Esophagus muscularis mucosa (tissue), 4 donors: ENCODE measurements at places on chromosomes 11 and 22. TPM values are rescaled to one million over a fixed set of nuclear protein-coding genes. Genes with fewer than 3 reads are reported as not detected.

DNA sequence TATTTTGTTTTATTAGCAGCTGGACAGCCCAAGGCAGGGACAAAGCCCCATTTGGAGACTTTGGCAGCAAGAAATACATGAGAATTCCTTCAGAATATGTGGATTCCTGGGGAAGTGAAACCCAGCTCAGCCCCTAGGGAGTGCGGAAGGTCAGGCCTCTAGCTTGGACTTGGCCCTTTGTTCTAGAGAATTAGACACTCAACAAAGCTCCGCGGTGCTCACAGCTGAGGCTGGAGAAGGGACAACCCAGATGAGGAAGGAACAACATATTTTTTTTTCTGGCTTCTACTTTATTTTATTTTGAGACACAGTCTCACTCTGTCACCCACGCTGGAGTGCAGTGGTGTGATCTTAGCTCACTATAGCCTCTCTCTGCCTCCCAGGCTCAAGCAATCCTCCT lies 44.7 kb upstream of the SEPTIN5 start:
- H3K27ac ChIP-seq, result no peak overlapping the region
- H3K4me3 ChIP-seq, result no peak overlapping the region
- no peak for DNase-seq

The LRP5 gene
- total RNA-seq, result 47.3 TPM

DNA sequence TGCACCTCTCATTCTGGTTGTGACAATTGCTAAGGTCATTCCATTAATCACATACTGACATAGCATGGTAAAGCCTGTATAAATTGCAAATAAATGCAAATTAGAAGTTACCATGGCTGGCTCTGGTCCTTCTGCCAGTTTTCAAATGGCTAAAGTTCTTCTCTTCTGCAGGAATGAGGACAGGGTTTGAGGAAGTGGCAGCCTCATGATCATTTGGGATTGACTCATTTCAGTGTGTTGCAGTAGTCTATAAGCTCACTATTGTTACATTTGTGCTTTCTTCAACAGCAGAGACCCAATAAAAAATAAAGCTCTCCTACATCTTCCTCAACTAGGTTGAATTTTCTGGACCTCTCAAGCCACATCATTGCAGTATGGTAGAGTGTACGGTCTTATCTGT lies 60.3 kb downstream of the NECTIN1 start:
- H3K27me3 ChIP-seq, result no peaks in the 10 kb centered on the region
- H3K36me3 ChIP-seq, result peaks cover 12% of the 10 kb centered on the region
- peaks cover 34% of the 10 kb centered on the region for H3K4me1 ChIP-seq
- no peak overlapping the region for H3K4me3 ChIP-seq

- no peaks in the 10 kb centered on the region for H3K36me3 ChIP-seq
- DNase-seq, result no peak
- no peak overlapping the region for H3K4me3 ChIP-seq
- no peaks in the 10 kb centered on the region for H3K4me1 ChIP-seq
- no peak overlapping the region for H3K27ac ChIP-seq
Measured at GRCh38 chr22:49525801-49526535, 301.7 kb downstream of the BRD1 start.

The RAPSN gene
- total RNA-seq, result 1.4 TPM

The DTX4 gene
- 8.8 TPM for total RNA-seq

DNA sequence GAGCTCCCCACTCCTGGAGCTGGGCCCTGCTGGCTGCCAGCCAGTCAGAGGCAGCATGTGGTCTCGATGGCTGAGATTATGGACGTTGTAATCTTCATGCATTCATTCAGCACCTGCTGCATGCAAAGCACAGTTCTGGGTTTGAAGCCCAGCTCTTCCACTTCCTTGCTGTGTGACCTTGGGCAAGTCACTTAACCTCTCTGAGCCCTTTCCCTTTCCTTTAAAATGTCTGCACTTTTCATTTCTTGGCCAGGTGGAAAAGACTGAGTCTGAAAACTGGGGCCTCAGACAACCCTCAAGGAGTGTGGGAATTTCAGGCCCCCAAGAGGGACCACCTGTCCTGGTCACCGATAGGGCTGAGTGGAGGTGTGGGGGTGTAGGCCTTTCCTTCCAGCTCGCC lies 24.6 kb upstream of the MYEOV start:
- no peaks in the 10 kb centered on the region for H3K27me3 ChIP-seq
- H3K27ac ChIP-seq, result no peak overlapping the region
- no peaks in the 10 kb centered on the region for H3K4me1 ChIP-seq
- no peaks in the 10 kb centered on the region for H3K36me3 ChIP-seq
- H3K4me3 ChIP-seq, result no peak overlapping the region
- DNase-seq, result no peak

- DNase-seq, result no peak
- H3K4me3 ChIP-seq, result no peak overlapping the region
- H3K27ac ChIP-seq, result no peak overlapping the region
- no peaks in the 10 kb centered on the region for H3K4me1 ChIP-seq
- H3K27me3 ChIP-seq, result no peaks in the 10 kb centered on the region
- no peaks in the 10 kb centered on the region for H3K36me3 ChIP-seq
Measured at GRCh38 chr11:4459500-4459899, 10.4 kb downstream of the OR52K2 start.

DNA sequence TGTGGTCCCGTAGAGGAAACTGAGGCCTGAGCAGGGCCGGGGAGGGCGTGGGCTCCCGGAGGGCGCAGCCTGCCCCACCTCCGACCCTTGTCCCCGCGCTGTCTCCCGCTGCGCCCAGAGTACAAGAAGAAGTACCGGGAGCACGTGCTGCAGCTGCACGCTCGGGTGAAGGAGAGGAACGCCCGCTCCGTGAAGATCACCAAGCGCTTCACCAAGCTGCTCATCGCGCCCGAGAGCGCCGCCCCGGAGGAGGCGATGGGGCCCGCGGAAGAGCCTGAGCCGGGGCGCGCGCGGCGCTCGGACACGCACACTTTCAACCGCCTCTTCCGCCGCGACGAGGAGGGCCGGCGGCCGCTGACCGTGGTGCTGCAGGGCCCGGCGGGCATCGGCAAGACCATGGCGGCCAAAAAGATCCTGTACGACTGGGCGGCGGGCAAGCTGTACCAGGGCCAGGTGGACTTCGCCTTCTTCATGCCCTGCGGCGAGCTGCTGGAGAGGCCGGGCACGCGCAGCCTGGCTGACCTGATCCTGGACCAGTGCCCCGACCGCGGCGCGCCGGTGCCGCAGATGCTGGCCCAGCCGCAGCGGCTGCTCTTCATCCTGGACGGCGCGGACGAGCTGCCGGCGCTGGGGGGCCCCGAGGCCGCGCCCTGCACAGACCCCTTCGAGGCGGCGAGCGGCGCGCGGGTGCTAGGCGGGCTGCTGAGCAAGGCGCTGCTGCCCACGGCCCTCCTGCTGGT lies 1.9 kb downstream of the NLRP6 start:
- H3K27me3 ChIP-seq, result peaks cover 75% of the 10 kb centered on the region
- H3K27ac ChIP-seq, result no peak overlapping the region
- no peak for DNase-seq
- no peaks in the 10 kb centered on the region for H3K36me3 ChIP-seq
- H3K4me1 ChIP-seq, result peaks cover 29% of the 10 kb centered on the region

DNA sequence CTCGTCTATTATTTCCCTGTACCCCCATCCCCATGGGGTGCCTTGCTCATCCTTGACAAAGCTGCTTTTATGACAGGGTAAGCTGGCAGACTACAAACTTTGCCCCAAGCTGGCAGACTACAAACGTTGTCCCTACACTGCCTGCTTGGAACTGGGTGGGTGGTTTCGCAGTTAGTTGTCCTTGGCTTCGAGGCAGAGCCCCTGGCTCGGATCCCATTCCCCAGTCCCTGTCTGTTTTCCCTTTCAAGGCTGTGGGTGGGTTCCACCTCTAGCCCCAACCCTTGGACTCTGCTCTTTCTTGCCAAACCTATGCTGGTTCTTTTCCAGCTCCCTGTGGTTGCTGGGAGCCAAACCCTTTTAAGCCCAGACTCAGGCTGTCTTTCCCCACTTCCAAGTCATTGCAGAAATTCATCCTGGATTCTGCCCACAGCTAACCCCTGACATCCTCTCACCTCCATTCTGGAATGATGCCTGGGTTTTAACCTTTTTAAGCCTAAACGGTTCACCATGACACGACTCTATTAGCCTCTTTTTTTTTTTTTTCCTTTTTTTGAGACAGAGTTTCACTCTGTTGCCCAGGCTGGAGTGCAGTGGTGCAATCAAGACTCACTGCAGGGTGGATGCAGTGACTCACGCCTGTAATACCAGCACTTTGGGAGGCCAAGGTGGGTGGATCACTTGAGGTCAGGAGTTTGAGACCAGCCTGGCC lies 9.2 kb upstream of the RBM14 start:
- H3K4me3 ChIP-seq, result no peak overlapping the region
- H3K36me3 ChIP-seq, result peaks cover 25% of the 10 kb centered on the region
- H3K27ac ChIP-seq, result peak overlapping the region; percentile 86

DNA sequence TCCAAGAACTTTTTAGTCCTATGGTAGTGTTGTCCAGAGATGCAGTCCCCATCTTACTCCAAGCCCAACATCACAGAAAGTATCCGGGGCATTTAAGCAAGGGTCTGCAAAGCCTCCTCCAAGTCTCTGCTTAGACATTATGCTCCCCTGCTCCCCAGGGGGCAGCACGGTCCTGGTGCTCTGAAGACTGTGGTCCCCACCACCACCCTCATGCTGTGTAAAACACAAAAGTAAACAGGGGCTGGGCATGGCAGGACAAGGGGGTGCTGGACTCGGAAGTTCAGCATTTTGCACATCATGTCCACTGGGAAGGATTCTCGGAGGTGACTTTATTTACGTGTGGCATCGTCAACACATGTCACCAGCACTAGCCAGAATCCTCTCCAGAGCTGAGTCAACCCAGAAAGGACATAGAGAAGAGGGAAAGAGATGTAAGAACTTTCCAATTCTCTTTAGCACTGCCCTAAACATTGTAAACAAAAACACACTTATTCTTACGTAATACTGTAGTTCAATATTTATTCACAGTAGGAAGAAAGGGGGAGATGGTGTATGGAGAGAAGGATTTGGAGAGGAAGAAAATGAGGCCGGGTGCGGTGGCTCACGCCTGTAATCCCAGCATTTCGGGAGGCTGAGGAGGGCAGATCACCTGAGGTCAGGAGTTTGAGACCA lies 37.7 kb downstream of the TCIRG1 start:
- H3K36me3 ChIP-seq, result peaks cover 67% of the 10 kb centered on the region
- peaks cover 1% of the 10 kb centered on the region for H3K4me1 ChIP-seq
- no peaks in the 10 kb centered on the region for H3K27me3 ChIP-seq
- no peak for DNase-seq

DNA sequence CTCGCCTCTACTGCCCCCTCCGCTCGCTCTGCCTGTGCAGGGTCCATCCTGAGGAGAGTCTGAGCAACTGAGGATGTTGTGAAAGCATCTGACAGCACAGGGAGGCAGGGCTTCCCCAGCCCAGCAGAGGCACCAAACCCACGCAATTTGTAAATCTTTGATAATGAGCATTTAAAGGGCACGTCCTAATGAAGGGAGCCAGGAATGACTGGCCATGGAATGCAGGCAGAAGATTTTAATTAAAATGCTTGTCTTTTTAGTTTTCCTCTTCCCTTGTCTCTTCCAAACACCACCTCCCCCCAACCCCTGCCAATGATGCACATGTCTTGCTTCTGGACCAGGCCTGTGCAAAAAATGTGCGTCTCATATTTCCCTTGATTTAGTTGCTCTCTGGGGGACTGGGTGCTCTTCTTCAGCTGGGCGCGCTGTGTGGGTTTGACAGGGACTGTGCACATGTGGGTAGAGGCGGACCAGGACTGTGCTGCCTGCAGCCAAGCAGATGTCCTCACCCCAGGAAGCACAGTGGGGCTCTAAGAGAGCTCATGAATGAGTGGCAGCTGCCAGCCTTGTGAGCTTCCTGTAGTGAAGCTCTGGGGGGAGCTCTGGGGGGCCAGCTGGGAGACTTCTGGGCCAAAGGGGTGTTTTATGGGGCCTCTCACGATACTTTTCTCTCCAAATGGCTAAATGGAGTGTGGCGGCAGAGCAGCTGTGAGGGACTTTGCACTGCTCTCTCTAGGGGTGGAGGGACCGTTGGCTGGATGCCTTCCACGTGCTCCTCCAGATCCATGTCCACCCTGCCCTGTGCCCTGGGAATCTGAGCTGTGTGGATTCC lies 273.5 kb downstream of the ST3GAL4 start:
- no peak overlapping the region for H3K4me3 ChIP-seq
- H3K27ac ChIP-seq, result no peak overlapping the region
- no peaks in the 10 kb centered on the region for H3K36me3 ChIP-seq
- DNase-seq, result no peak

The SPI1 gene
- total RNA-seq, result 34.6 TPM

The SPTY2D1 gene
- 20.5 TPM for total RNA-seq

The DEUP1 gene
- total RNA-seq, result not detected

GRCh38 chr11:67368621-67369020 lies 4.8 kb downstream of the CLCF1 start:
- peak overlapping the region; percentile 99 for H3K27ac ChIP-seq
- H3K36me3 ChIP-seq, result peaks cover 16% of the 10 kb centered on the region
- H3K4me3 ChIP-seq, result no peak overlapping the region
- no peak for DNase-seq
- H3K27me3 ChIP-seq, result no peaks in the 10 kb centered on the region
- H3K4me1 ChIP-seq, result peaks cover 83% of the 10 kb centered on the region

The TCN2 gene
- total RNA-seq, result 28.7 TPM

The GLB1L2 gene
- total RNA-seq, result 10.2 TPM

The APIP gene
- 34.9 TPM for total RNA-seq

The TTC36 gene
- 1.5 TPM for total RNA-seq

DNA sequence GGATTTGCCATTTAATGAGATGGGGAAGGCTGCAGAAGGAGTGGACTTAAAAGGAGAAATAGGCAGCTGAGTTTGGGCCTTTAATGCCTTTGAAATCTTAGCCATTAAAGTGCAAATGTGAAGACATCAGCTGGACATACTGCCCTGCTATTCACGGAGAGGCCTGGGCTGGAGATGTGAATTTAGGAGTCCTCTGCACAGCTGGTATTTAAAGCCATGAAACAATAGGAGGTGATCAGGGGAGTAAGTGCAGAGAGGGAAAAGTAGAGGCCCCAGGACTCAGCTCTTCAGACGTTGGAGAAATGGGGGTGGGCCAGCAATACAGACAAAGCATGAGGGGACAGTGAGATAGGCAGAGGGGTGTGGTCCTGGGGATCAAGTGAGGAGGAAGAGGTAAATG lies 16.6 kb downstream of the SLC3A2 start:
- no peak overlapping the region for H3K4me3 ChIP-seq
- H3K4me1 ChIP-seq, result no peaks in the 10 kb centered on the region
- H3K27me3 ChIP-seq, result no peaks in the 10 kb centered on the region
- DNase-seq, result no peak

GRCh38 chr11:68020575-68020974 lies 9.9 kb upstream of the NDUFS8 start:
- DNase-seq, result no peak
- no peaks in the 10 kb centered on the region for H3K27me3 ChIP-seq
- no peak overlapping the region for H3K4me3 ChIP-seq
- peaks cover 13% of the 10 kb centered on the region for H3K4me1 ChIP-seq

The TREH gene
- total RNA-seq, result not detected

The MRGPRG gene
- not detected for total RNA-seq

DNA sequence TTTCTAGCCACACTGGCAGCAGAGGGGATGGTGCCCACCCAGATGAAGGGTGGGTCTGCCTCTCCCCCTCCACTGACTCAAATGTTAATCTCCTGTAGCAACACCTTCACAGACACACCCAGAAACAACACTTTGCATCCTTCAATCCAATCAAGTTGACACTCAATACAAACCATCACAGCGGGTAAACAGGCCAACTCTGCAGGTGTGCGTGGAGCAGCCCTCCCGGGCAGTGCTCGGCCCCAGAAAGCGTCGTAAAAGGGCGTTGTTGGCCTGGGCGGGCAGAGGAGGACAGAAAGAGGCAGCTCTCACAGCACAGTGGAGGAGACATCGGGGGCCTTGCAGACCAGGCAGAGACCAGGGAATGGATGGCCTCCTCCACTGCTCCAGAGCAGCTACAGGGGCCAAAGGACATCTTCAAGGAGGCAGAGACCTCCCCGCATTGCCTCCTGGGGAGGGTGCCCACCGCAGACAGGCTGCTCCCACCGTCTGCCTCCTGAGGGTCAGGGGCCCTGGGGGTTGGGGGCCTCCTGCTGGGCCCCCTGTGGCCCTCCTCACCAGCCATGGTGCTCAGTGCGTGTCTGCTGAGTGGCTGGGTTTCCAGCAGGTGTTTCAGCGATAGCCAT lies 56.1 kb upstream of the FADD start:
- H3K27ac ChIP-seq, result no peak overlapping the region
- H3K27me3 ChIP-seq, result peaks cover 60% of the 10 kb centered on the region
- no peak for DNase-seq
